ENCODE measurements at places on chromosomes 12 and 14.

GRCh38 chr12:57118711-57119271 is 7.6 kb upstream of the STAT6 start:
- no peak for DNase-seq

DNA sequence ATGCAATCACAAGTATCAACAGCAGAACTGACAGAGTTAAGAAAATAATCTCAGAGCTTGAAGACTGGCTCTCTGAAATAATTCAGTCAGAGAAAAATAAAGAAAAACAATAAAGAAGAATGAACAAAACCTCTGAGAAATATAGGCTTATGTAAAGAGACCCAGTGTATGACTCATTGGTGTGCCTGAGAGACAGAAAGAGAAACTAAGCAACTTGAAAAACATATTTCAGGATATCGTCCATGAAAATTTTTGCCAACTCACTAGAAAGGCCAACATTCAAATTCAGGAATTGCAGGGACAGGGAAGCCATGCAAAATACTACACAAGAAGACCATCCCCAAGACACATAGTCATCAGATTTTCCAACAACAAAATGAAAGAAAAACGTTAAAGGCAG is 56.2 kb downstream of the APOBEC1 start:
- DNase-seq = no peak

GRCh38 chr12:24463375-24463774 is 485.5 kb downstream of the BCAT1 start:
- no peak for DNase-seq

GRCh38 chr12:124470806-124471205 is 96.6 kb downstream of the NCOR2 start:
- no peak for DNase-seq

- no peak for DNase-seq
Observed at GRCh38 chr12:77630344-77630743, 200.3 kb upstream of the NAV3 start.

DNA sequence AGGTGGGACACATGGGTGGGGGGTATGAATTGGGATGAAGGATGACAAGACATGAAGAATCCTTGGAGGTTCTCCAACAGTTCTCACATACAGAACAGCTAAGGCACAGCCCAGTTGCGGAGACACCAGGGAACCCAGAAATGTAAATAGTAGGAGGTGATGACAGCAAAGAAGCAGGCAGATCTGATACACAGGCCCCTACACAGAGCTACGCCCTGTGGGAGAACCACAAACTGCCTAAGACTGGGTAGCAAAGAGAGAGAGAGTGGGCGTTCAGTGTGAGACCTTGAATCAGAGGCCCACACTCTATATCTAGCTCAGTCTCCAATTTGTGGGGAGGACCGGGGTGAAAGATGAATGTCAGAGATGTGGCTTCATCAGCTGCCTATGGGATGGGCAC is 9.5 kb upstream of the NUMB start:
- DNase-seq = no peak

DNA sequence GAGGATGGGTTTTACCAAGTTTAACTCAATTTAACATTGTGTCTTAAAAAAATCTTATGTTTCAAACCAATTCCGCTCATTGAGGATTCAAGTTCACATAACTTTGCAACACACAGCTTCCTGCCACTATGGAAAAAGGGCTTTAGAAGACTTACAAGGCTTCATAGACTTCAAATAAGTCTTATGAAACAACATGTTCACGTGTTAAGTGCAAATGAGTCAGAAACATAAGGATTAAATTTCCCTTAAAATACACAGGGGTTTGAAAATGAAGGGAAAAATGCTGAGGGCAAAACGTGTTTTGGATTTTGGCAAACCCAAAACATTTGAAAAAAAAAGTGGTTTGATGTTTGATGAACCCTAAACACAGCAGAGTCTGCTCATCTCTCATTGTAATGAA is 364.8 kb downstream of the BMP4 start:
- no peak for DNase-seq

DNA sequence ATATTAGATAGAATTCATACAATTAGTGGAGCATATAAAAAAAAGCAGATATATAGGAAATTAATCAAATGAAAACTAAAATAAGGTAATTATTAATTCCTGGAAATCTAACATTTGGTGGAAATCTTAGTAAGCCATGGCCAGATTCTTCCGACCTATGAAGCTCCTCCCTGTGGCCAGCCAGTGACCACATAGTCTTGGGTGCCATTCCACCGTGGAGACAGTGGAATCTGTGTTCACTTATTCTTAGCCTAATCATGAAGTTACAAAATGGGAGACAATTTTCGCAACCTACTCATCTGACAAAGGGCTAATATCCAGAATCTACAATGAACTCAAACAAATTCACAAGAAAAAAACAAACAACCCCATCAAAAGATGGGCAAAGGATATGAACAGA is 241.9 kb upstream of the FLRT2 start:
- DNase-seq = no peak

- no peak for DNase-seq
Observed at GRCh38 chr12:60210756-60211155, 614.9 kb downstream of the SLC16A7 start.

DNA sequence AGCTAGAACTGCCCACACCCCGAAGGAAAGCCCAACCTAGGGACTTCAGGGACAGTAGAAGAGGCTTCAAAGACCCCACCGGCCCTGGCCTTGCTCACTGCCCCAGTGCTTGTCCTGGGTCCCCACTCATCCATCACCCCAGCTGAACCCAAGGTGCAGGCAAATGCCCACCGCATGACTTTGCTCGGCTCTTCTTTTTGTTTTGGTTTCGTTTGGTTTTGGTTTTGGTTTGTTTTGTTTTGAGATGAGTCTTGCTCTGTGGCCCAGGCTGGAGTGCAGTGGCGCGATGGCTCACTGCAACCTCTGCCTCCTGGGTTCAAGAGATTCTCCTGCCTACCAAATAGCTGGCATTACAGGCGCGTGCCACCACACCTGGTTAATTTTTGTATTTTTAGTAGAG is 9.0 kb downstream of the CCDC85C start:
- DNase-seq = no peak

GRCh38 chr14:71408362-71409030 is 501.2 kb downstream of the PCNX1 start:
- no peak for DNase-seq

GRCh38 chr12:33000016-33000415 is 103.4 kb upstream of the PKP2 start:
- no peak for DNase-seq
